ENCODE measurements at places on chromosomes 5 and 9.

GRCh38 chr9:16337322-16338029 lies 533.0 kb downstream of the BNC2 start:
- DNase-seq = peak; percentile 88

GRCh38 chr9:90915693-90916092 lies 114.1 kb downstream of the SYK start:
- no peak for DNase-seq

- peak; percentile 19 for DNase-seq
Observed at GRCh38 chr9:37200433-37201005, 80.1 kb downstream of the ZCCHC7 start.

DNA sequence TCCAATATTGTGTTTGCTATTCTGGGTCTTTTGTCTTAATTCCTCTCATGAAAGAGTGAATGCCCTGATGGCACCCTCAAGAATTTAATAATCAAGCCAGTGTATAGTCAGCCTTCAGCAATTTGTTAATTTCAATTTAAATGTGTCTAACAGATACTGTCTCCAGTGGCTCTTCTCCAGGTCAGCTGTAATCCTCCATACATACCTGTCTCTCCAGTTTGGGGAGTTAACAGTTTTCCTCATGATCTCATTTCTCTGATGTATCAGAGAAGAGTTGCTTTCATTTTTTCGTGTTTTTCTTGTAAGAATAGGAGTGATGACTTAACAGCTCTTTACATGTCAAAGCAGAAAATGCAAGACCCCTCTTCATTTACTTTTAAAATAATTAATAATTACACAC lies 500.3 kb upstream of the RORB start:
- DNase-seq = no peak

DNA sequence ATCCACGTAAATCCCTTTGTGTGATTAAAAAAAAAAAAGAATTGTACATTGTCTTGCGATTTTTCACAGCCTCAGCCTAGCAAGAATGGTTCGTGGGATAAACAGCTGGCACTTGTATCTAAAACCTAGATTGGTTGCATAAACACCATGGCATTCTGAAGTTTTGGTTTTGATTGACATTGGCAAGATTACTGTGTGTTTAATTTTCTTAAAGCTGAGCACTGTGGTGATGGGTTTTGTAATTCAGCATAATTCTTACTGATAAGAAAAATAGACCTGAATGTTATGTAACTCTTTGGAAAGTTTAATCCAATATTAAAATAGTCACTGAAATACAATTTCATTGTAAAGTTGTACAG lies 23.4 kb upstream of the ANKRD18A start:
- DNase-seq = no peak

GRCh38 chr5:13553896-13554295 lies 390.6 kb downstream of the DNAH5 start:
- DNase-seq = peak; percentile 30

GRCh38 chr5:172142709-172143215 lies 45.3 kb downstream of the STK10 start:
- no peak for DNase-seq

GRCh38 chr5:77643654-77644370 lies 5.3 kb upstream of the OTP start:
- no peak for DNase-seq

GRCh38 chr5:1661831-1662558 lies 137.6 kb downstream of the MRPL36 start:
- DNase-seq = no peak

DNA sequence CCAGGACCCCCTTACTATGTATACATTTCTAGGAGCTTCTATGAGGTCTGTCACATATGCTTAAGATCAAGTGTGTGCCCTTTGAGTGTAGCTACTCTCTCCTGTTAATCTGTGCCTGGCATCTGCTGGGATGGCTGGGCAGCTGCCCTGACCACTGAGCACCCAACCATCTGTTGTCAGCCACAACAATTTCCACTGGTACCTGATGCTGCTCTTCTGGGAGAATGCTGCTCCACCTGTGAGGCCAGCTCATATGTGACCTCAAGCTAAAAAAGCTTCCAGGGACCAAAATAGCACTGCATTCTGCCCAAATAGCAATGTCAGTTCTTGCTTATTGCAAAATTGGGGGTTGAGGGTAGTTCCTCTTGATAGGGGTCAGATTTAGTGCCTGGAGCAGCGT lies 595.6 kb downstream of the RAB3C start:
- DNase-seq = no peak

DNA sequence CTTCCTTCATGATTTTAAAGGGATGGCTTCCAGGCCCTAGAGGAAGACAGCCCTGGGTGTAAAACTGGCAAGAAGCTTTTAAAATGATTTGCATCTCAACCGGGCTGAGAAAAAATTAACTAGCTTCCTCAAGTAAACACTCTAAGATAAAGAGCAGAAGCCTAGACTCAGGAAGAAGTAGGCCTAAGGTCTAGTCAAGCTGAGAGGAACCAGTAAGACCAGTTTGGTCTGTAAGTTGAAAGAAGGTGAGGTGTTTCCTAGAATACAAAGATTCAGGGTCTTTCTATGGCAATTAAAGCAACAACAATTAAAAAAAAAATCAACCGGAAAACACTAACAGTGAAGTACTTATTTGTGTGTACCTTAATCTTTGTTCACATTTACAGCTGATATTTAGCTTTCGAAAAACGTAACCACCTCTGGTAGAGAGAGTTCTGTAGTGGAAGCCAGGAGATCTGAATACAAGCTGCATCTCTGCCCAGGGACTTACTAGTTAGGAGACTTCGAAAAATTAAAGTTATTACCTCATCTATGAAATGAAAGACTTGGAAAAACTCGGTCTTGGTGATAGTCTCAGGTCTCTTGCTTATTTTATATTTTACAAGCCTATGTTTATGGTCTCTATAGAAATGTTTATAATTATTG lies 75.7 kb downstream of the TUSC1 start:
- DNase-seq = no peak

DNA sequence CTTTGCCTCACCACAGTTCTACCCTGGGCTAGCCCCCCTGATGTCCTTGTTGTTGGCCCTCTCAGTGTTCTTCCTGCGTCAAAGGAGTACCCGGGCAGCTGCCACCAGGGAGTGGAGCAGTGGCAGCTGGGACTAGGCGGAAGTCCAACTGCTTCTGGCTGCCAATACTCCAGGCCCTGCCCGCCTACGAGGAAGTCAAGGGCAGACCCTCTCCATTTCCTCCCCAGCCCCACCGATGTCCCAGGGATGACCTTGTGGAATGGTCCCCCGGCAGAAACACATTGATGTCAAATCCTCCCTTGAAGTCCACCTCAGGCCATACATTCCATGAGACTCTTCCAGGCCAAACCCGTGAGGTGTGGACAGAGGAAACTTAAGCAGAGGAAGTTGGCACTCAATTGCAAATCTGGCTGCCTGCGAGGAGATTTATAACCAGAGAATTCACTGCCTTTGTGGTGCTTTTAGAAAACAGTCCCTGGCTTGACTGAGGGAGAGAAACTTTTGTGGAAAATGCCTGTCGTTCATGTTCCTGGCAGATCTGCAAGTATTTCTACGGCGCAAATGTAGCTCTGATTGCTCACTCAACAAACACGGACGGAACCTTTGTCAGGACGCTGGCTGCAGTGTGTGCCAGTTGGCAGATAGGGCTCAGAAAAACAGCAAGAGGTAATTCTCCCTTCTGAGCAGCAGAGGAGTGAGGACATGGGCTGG lies 339.7 kb downstream of the RAB3C start:
- DNase-seq = no peak

DNA sequence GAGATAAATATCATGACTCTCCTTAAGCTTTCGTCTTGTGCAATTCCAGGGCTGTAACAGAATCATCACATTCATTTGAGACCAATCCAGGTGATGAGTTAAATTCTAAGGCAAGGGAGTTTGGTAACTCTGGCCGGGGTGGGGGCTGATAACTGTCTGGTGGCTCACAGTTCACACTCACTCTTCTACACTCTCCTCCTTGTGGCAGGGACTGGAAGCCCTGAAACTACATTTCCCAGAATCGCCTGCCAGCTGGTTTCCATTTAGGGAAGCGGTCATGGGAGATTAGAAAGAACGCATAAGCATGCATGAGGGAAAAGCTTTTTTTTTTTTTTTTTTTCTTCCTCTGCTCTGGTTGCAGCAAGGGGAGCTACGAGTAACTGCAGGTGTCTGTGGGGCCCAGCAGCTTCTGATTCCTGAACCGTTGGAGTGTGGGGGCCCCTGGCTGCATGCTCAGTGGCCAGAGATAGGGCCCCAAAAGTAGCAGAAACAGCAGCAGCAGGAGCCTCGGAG lies 154.8 kb upstream of the TBC1D2 start:
- no peak for DNase-seq

DNA sequence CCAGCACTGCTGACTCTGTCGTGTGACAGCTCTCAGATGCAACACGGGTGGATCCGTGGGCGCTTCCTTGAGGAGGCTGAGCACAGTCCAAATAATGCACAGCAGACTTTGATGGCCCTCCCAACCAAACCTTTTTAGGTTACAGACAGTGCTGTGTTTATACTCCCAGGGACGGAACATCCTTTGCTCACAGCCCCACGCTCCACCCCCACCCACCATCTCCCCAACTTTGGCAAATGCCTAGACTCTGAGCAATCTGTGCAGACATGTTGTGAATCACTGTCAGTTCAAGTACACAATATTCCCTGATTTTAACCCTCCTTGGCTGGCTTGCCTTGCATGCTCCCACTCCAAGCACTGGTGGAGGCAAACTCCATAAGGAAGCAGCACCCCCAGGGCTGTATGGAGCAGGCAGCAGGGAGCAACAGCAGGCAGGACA lies 324.6 kb downstream of the MLLT3 start:
- no peak for DNase-seq

DNA sequence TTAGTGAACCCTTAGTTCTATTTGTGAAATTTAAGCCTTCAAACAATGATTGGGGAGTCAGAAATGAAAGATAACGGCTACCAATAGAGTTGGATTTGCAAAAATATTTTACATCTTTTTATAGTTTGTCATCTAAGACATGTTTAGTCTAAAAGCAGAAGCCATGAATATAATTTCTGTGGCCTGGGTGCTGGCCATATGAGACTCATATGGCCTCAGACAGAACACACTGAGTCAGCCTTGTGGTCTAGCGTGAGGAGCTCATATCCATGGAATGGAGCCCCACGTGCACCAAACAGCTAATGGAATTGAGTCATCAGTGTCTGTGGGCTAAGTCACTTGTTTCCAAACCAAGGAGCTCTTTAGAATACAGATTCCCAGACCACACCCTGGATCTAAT lies 240.7 kb upstream of the NREP start:
- DNase-seq = peak; percentile 41

DNA sequence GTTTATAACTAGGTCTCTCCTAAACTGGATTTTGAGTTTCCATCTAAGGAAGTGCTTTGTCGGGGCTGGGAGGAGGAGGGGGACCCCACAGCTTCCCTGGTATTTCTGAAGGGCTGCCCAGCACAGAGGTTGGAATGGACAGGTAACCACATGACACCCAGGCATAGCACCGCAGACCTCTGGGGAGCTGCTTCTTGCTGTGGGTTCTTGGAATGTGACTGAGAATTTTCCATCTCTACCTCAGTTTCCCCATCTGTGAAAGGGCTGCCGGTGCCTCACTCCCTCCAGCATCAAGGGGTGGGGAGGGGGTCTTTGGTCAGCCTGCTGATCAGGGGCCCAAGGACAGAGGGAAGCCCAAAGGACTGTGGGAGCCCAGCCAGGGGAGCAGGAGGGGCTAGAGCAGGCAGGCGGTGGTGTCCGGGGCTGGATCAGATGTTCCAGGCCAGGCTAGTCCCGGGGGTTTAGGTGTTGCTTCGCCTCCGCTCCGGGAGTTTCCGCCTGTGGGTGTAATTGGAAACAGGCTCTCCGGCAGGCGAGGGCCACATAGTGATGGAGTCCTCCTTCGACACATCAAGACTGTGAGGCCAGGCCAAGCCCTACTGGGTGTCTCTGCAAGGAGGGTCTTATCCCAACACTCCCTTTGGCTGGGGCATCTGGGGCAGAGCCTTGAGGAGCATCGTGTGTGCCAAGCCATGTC lies 3.3 kb downstream of the OLFML2A start:
- DNase-seq = no peak

DNA sequence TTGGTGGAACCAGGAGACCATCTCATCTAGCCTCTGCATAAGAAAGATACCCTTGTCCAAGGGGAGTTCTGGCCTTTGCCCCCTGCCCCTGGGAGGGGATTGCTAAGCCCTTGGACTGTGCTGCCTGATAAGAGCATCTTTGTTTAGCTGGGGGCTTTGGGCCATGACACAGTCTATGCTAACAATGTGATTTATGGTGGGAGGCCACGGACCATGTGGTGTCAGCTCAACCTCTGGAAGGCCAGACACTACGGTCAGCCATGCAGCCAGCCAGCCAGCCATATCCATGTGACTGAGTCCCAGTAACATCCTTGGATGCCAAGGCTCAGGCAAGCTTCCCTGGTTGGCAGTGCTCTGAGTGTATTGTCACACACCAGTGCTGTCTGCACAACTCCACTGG lies 244.4 kb downstream of the FSTL4 start:
- DNase-seq = no peak

DNA sequence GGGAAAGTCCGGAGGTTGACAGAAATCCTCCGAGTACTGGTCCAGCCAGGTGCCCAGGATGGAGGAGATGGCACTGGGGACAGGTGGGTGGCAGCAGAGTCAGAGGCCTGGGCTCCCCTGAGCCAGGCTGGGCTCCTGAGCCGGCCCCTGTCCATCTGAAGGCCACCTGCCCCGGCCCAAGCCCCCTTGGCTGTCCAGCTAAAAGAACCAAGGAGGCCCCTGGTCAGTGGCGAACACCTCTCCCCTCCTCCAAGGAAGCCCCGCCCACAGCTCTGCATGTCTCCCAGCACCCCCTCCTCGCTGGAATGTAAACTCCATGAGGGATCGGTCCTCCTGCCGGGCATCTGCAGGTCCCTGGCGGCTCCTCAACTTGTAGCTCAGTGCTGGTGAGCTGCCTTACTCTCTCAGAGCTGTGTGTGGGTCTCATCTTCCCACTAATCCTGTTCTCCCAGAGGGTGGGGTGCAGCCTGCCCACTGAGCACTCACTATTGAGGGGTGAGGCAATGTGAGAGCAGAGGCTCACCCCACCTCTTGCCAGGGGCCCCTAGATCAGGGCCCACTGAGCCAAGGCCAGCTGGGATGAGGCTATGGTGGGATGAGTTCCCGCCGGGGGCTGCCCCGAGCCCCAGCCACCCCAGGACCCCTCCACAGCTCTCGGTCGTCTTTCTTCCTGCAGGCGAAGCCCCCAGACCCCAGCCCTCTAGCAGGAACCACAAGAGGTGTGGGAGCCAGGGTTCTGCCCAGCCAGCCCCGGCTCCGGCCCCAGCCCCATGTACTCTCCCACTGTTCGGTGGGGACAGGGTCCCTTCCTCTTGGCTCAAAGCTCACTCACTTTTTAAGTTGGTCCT lies 12.0 kb downstream of the RALGDS start:
- DNase-seq = no peak

DNA sequence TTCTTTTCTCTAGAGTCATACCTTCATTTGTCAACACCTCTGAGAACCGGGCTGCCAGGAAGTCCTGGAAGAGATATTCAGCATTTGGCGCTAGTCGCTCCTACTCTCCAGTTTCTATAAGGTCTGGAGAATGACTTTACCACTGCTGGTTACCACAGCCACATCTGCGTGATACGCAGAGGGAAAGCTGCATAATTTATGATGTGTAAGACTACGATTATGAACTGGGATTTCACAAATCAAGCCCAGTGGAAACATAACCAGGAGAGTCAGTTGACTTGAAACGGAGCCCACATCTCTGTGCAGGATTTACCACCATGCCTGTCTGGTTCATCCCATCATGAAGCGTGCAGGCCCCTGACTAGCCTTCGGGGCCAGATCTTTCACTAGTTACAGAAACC lies 72.6 kb downstream of the FGF1 start:
- no peak for DNase-seq

- no peak for DNase-seq
Observed at GRCh38 chr5:171261904-171262303, 47.1 kb upstream of the TLX3 start.

- DNase-seq = no peak
Observed at GRCh38 chr5:83026516-83026915, 50.7 kb downstream of the TMEM167A start.
